MM.1S (cell line): ENCODE measurements at places on chromosomes 6 and 20.

GRCh38 chr6:84976526-84977362, 212.3 kb upstream of the TBX18 start:
- DNase-seq: no peak

- no peak for DNase-seq
Measured at GRCh38 chr6:40894962-40895799, 143.8 kb downstream of the UNC5CL start.

DNA sequence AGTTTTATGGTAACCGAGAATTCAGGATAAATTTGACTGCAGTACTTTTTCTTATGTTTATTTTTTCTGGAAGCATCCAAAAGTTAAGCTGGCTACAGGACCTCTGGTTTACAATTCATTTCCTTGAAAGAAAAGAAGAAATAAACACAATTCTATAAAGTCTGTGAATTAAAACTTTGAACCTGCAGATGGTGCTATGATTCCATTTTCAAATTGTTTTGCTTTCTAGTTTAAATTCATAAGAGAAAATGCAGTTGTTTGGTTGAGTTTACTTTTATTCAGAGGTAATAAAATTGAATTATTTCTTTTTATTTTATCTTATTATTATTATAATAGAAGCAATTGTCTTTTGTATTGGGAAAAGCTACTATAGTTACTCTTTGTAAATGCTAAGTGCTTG, 1.8 kb upstream of the VIP start:
- DNase-seq: peak; percentile 11

- DNase-seq: no peak
Measured at GRCh38 chr6:71324194-71324785, 35.7 kb downstream of the OGFRL1 start.
